ENCODE measurements at places on chromosomes 4 and X.

DNA sequence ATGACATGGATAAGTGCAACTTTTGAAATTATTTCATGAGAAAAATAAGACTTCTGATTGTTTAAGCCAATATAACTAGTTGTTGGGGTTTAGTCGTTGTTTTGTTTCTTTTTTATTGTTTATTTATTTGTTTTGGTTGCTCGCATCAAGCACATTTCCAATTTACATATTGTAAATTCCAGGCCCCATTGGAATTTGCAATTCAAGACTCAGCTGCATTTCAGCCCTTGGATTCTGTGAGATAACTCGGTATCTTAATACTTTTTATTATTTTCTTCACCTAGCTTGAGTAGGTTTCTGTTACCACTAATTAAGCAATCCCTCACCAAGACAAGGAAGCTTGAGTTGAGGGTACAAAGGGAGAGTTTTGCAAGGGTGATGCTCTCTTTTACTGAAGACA, 318.3 kb upstream of the GATB start:
- peaks cover 28% of the 10 kb centered on the region for H3K4me1 ChIP-seq
- no peaks in the 10 kb centered on the region for H3K36me3 ChIP-seq
- H3K27me3 ChIP-seq = no peaks in the 10 kb centered on the region
- no peak for DNase-seq
- H3K4me3 ChIP-seq = no peak overlapping the region
- H3K27ac ChIP-seq = no peak overlapping the region

- H3K27ac ChIP-seq = 0 out of 2 replicates have a peak overlapping the region, but pooled peaks have one; percentile 21
- H3K36me3 ChIP-seq = peaks cover 2% of the 10 kb centered on the region
- no peak overlapping the region for H3K4me3 ChIP-seq
- no peak for DNase-seq
- H3K27me3 ChIP-seq = no peaks in the 10 kb centered on the region
- peaks cover 17% of the 10 kb centered on the region for H3K4me1 ChIP-seq
These were observed 74.4 kb downstream of the NFKB1 start for GRCh38 chr4:102575369-102576129.

DNA sequence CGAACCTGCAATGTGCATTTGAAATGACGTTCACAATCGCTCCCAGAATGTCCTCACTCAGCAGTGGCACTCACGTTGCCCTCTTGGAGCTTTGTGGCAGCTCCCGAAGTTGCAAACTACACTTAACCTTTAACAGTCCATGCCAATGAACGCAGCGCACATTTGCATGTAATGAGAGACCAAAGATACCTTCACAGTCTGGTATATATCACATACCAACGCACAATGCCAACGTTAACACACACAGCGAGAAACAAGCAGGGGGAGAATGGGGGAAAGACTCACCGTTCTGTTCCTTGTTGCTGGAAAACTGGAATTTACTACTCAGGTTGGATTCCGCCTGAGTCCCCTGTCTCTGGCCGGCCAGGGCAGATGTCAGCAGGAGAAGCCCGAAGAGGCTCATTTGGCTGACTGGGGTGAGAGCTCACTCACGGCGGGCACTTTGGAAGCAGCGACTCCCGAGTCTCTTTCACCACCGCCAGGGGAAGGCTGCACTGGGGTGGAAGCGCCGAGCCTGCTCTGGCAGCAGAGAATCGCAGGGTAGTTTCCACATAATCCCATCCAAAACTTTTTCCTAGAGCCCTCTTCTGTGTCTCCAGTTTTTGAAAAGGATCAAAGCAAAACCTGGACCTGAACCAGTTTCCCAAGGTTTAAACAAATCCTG, 966 bp downstream of the PDGFC start:
- peak; percentile 63 for DNase-seq
- H3K36me3 ChIP-seq = no peaks in the 10 kb centered on the region
- peaks cover 33% of the 10 kb centered on the region for H3K4me1 ChIP-seq
- peak overlapping the region; percentile 44 for H3K27ac ChIP-seq
- H3K27me3 ChIP-seq = peaks cover 22% of the 10 kb centered on the region

- peaks cover 47% of the 10 kb centered on the region for H3K27me3 ChIP-seq
- no peaks in the 10 kb centered on the region for H3K36me3 ChIP-seq
- peaks cover 60% of the 10 kb centered on the region for H3K4me1 ChIP-seq
- DNase-seq = peak; percentile 80
These were observed 52.3 kb upstream of the PDLIM3 start for GRCh38 chr4:185587427-185588161.

DNA sequence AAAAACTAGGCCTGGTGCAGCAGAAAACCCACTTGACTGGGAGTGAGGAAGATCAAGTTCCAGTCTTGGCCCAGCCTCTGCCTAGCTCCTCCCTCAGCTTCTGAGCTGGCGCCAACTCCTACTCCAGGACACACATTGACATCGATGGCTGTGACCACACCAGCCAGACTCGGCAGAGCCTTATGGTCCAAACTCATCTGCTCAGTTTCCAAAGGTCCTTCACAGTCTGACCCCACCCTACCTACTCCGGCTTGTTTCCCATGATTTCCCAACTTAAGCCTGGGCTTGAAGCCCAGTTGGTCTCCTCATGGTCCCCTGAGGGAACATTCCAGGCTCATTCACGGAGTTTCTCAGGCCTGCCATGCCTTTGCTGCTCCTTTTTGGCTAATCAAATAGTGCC, 10.1 kb downstream of the ELF4 start:
- DNase-seq = no peak
- peaks cover 23% of the 10 kb centered on the region for H3K4me1 ChIP-seq
- H3K4me3 ChIP-seq = no peak overlapping the region
- H3K36me3 ChIP-seq = no peaks in the 10 kb centered on the region
- no peak overlapping the region for H3K27ac ChIP-seq

- DNase-seq = no peak
- no peaks in the 10 kb centered on the region for H3K36me3 ChIP-seq
- H3K27me3 ChIP-seq = peaks cover 21% of the 10 kb centered on the region
- no peaks in the 10 kb centered on the region for H3K4me1 ChIP-seq
- no peak overlapping the region for H3K4me3 ChIP-seq
These were observed 6.2 kb upstream of the CPLX1 start for GRCh38 chr4:832108-832507.

- H3K27ac ChIP-seq = peak overlapping the region; percentile 75
- peaks cover 97% of the 10 kb centered on the region for H3K36me3 ChIP-seq
These were observed 49.6 kb downstream of the JADE1 start for GRCh38 chr4:128858879-128859671.

DNA sequence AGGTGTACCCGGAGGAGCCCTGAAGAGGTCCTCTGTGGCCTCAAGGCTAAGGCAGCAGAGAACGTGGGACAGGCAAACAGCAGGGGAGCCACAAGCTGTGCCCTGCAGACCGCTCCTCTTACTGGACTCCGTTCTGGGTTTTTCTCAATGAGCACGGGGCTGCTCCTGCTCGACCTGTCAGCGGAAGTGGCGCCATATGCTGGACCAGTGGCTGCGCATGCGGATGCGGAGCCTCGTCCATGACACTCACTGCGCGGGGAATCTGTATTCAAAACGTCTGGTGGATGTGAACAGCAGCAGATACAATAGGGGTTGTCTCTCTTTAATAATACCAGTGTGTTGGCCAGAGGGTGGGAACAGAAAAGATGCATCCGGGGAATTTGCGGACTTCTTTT, 29.5 kb downstream of the REELD1 start:
- H3K4me1 ChIP-seq = peaks cover 12% of the 10 kb centered on the region
- DNase-seq = no peak
- no peaks in the 10 kb centered on the region for H3K27me3 ChIP-seq
- no peak overlapping the region for H3K4me3 ChIP-seq

DNA sequence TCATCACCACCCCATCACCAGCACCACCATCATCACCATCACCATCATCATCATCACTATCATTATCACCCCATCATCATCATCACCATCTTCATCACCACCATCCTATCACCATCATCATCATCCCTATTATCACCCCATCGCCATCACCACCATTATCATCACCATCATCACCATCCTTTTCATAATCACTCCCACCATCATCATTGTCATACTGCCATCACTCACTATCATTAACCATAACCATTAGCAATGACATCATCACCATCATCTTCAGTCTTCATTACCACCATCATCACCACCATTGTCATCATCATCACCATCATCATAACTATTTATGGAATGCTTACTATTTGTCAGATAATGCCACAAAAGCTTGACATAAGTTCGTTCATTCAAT, 35.7 kb downstream of the CRMP1 start:
- no peak overlapping the region for H3K27ac ChIP-seq
- H3K27me3 ChIP-seq = no peaks in the 10 kb centered on the region
- H3K4me1 ChIP-seq = no peaks in the 10 kb centered on the region
- peaks cover 17% of the 10 kb centered on the region for H3K36me3 ChIP-seq
- H3K4me3 ChIP-seq = no peak overlapping the region

DNA sequence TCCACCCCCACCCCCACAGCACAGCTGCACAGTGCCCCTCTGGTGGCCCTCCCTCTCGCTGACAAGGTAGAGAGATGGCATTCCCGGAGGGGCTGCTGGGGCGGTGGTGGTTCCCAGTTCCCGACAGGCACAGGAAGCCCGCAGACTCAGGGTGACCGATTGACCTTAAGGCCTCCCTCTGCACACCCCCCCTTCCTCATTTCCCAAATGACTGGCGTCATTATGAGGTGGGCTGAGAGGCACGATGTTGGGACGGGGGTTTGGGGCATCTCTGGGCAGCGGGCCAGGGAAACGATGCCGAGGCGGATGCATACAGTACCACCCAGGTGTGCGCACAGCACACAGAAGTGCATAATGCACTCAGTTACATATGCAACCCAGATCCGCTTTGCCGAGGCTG, 3.5 kb upstream of the TIMP1 start:
- H3K27me3 ChIP-seq = no peaks in the 10 kb centered on the region
- H3K27ac ChIP-seq = no peak overlapping the region
- peaks cover 23% of the 10 kb centered on the region for H3K4me1 ChIP-seq
- H3K36me3 ChIP-seq = no peaks in the 10 kb centered on the region

DNA sequence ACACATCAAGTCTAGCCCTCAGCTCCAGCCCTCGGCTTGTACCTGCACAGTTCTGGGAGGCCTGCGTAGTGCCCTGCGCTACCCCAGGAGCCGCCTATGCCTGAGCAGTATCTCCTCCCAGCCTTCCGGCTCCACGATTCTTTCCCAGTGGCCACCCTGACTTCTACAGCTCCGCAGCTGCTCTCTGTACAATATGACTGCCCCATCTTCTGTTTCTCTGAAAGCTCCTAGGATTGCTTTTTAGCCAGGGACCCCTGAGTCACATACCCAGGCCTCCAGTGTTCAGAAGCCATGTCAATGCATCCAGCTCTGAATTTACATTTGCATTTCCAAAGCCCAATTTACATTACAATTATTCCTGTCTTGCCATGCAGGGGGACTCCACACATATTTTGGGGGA, 135.5 kb downstream of the PJA1 start:
- 0 out of 2 replicates have a peak overlapping the region, but pooled peaks have one; percentile 27 for H3K27ac ChIP-seq
- DNase-seq = no peak
- H3K4me3 ChIP-seq = peak overlapping the region; percentile 27

DNA sequence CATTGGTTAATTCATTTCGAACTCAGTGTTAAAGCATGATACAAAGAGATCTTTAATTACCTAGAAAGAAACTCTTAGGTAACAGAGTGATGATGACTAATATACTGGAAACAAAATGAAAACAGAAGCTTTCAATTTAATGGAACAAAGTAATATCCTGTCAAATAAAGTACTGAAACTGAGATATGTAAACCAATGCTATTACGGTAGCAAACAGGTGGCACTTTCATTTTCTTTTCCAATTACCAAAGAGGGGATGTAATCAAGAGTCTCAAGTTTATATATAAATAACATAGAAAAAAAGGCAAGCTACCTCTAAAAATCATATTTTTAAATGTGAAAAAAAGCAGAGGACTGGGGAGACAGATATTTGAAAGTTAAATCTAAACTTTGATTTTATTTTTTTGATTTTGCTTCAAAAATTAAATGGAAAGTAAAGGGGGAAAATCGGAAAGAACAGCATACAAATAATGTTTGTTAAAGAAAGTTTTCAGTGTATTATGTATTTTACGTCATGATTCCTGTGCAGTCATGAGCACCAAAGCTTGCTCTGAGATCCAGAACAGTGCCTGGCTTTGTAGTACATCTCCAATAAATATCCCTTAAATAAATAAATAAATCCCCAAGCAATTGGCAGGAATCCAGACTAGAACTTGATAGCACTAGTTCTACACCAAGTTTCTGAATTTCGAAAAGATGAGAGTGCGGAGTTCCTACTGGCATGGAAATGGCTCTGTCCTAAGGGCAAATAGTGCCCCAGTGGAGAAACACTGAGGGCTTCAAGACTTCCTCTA, 25.0 kb upstream of the RAPGEF2 start:
- no peak overlapping the region for H3K27ac ChIP-seq
- H3K4me3 ChIP-seq = no peak overlapping the region
- DNase-seq = no peak
- no peaks in the 10 kb centered on the region for H3K36me3 ChIP-seq
- peaks cover 5% of the 10 kb centered on the region for H3K4me1 ChIP-seq

- no peak overlapping the region for H3K4me3 ChIP-seq
- no peak for DNase-seq
- H3K4me1 ChIP-seq = no peaks in the 10 kb centered on the region
- H3K27ac ChIP-seq = no peak overlapping the region
- peaks cover 23% of the 10 kb centered on the region for H3K36me3 ChIP-seq
- no peaks in the 10 kb centered on the region for H3K27me3 ChIP-seq
These were observed 31.0 kb downstream of the ADAMTS3 start for GRCh38 chr4:72538006-72538405.

DNA sequence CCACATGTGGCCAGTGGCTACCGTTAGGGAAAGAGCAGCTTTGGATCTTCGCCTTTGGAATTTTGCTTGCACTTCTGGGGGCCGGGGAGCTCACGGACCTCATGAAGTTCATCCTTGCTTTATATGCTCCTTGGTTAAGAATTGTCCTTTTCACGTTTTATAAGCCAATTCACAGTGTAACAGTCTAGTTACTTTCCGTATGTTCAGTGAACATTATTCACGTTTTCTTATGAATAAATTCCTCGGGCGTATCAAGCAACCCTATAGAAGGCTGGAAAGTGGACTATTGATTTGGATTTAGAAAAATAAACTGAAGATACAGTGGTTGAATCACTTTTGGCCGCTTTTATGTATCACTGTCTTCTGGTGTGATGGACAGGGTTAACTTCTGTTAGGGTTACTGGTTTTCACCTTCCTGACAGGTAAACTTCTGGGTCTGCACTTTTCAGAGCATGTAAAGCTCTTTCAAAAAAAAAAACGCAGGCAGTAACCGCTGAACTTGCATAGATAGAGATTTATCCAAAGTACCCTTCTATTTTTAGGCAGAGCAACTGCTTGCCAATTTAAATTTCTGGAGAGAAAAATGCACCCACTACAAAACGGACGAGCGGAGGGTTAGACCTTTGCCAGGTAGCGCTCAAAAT, 569 bp upstream of the PDLIM5 start:
- peak overlapping the region; percentile 96 for H3K4me3 ChIP-seq
- H3K27ac ChIP-seq = peak overlapping the region; percentile 95
- H3K36me3 ChIP-seq = peaks cover 8% of the 10 kb centered on the region
- H3K4me1 ChIP-seq = peaks cover 32% of the 10 kb centered on the region
- DNase-seq = no peak

DNA sequence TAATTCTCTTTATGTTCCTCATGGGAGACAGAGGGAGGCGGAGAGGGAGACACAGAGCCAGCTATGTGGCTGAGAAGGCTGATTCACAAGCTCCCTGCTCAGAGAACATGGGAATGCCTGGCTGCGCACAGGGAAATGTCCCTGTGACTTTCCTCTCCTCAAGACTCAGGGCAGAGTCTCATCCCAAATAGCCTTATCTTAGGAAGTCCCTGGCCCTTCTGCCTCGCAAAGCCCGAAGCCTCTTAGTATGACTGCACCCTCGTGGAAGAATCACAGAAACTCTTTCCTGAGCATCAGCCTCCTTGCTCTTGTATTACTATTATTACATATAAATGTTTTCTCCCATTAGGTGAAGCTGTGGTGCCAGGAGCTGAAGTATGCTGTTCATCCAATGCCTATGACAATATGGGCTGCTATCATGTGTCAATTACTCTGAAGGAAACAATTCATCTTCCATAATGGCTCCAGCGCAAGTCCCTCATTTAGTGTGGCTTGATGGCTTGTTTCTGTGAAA, 230.5 kb downstream of the MGST2 start:
- H3K27me3 ChIP-seq = no peaks in the 10 kb centered on the region
- H3K36me3 ChIP-seq = no peaks in the 10 kb centered on the region
- peaks cover 8% of the 10 kb centered on the region for H3K4me1 ChIP-seq
- no peak for DNase-seq
- H3K4me3 ChIP-seq = no peak overlapping the region
